ENCODE measurements at places on chromosomes 12 and 14. TPM values are rescaled to one million over a fixed set of nuclear protein-coding genes. Genes with fewer than 3 reads are reported as not detected.

- DNase-seq, result no peak
Measured at GRCh38 chr12:28446031-28446430, 255.8 kb downstream of the CCDC91 start.

- no peak for DNase-seq
Measured at GRCh38 chr12:112482733-112483132, 64.0 kb downstream of the PTPN11 start.

DNA sequence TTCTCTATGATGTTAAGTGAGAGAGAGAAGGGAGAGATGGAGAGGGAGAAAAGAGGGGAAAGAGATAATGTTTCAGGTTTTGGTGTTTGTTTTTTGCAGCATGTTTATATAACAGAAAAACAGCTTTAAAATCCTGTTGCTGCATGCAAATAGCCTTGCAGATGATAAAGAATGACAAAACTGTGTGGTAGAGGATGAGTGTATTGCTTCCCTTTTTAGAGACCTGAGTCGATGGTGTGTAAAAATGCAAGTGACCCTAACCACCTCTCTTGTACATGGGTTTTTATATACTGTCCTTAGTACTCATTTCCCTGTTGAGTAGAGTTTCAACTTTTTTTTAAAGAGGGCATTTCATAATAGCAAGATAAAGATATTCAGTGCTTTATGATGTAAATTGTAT, 249.1 kb downstream of the AKAP6 start:
- DNase-seq, result no peak

DNA sequence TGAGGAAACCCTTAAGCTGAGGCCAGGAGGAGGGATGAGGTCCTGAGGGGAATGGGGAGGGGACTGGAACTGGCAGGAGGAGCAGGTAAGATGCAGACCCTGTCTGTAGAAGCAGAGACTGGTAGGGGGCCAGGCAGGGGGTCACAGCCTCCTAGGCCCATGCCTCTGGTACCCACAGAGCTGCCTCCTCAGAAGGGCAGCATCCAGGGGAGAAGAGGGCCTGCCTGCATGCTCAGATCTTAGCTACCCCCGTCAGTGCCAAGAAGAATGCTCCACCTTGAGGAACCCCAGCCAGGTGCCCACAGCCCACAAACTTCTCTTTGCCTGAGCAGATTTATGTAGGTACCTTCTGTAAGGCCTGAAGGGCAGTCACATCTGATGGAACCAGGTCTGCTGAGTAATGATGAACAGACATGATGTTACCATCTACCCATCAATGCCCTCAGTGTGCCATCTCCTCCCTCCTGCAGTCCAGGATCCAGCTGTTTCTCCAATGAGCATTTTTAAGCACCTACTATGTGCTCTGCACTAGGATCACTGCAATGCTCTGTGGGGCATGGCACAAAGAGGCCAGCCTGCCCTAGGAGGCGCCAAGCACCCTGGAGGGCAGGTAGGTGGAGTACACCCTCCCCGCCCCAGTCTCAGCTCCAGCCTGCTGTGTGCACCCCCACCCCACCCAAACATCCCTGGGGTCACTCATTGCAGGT, 24.8 kb upstream of the ZFP36L1 start:
- no peak for DNase-seq

DNA sequence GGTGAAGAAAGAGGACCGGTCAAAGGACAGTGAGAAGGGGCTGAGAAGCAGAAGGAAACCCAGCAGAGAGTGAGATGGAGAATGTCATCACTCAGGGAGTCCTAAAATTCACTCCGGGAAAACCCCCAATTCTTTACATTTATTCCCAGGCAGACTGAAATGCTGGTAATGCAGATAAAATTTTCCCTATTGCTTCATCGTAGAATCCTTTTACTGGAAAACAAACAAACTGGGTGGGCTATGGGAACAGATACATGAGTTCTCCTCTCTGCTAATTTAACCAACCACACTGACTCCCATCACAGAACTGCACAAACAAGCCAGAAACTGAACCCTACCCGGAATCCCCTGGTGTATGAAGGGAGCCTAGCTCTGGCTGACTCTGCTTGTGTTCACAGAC, 20.9 kb downstream of the HEBP1 start:
- no peak for DNase-seq

DNA sequence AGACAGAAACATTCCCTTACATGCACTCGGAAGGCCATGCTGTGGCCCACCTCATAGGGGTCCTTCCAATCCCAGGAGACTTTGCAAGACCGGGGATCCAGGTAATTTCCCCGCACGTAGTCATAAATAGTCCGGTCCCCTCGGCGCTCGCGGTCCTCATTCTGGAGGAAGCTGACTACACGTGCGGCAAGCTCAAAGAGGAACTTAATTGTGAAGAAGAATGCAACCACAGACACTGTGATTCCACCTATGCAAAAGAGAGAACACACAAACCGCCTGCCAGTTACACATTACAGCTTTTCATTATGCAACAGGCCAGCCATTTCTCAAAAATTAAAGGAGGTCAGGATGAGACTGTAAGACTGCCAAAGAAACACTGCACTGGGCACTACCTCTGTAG, 28.4 kb downstream of the AREL1 start:
- no peak for DNase-seq

DNA sequence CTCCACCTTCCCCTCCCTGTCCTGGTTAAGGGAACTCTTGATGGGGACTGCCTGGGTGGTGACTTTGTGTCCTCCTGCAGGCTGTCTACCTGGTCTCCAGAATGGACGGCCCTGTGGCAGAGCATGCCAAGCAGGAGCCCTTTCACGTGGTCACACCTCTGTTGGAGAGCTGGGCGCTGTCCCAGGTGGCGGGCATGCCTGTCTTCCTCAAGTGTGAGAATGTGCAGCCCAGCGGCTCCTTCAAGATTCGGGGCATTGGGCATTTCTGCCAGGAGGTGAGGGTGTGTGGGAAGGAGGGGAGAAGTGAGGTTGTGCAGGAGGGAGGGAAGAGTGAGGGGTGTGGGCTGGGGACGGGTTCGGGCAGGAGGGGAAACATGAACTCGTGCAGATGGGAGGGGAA, 5.7 kb downstream of the SDSL start:
- no peak for DNase-seq

The SELPLG gene
- 5.1 TPM for total RNA-seq

The RPGRIP1 gene
- 0.17 TPM for total RNA-seq

The KRT8 gene
- total RNA-seq, result 4,291 TPM

The POTEG gene
- total RNA-seq, result not detected

The COCH gene
- total RNA-seq, result 3.1 TPM

The PRICKLE1 gene
- total RNA-seq, result 1.2 TPM

The MYH7 gene
- total RNA-seq, result not detected

Data from left colon (tissue), 2 donors.